Esophagus mucosa (tissue), 1 donor: ENCODE measurements at places on chromosomes 3 and 15.

DNA sequence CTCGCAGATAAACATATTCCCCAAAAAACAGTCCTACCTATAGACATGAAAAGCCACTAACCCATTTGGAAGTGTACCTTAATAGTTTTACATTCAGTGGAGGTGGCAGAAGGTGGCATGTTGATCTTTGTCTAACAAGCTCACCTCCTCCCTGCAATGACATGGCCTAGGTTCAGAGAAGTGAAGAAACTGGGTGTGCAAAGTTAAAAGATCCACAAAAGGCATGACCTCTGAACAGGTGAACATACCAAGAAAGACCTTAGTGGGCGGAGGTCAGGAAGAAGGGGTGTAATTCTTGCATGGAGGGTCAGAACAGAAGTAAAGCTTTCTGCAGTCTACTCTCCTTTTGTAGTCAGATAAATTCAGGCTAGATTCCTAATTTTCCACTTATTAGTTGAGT, 822 bp downstream of the MRPL3 start:
- ATAC-seq: no peak

DNA sequence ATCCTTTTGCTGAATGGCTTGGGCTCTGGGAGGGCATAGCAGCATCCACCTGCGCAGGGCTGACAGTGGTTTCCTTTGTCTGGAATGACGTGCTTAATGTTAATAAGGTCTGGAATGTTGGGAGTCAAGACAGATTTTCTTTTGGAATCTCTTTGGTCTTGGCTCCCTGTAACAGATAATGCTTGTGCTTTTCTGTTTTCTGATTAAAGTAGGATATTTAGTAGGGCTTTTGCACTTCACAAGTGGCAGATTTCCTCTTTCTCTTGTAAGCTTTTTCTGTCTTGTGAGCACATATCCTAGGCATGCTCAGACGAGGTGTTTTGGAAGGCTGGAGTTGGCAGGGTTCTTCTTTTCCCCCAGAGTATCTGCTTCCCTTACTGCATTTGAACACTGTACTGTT, 189.6 kb downstream of the GHSR start:
- ATAC-seq: no peak

- peak; percentile 49 for ATAC-seq
Observed at GRCh38 chr15:69225355-69226022, 65.1 kb downstream of the GLCE start.

DNA sequence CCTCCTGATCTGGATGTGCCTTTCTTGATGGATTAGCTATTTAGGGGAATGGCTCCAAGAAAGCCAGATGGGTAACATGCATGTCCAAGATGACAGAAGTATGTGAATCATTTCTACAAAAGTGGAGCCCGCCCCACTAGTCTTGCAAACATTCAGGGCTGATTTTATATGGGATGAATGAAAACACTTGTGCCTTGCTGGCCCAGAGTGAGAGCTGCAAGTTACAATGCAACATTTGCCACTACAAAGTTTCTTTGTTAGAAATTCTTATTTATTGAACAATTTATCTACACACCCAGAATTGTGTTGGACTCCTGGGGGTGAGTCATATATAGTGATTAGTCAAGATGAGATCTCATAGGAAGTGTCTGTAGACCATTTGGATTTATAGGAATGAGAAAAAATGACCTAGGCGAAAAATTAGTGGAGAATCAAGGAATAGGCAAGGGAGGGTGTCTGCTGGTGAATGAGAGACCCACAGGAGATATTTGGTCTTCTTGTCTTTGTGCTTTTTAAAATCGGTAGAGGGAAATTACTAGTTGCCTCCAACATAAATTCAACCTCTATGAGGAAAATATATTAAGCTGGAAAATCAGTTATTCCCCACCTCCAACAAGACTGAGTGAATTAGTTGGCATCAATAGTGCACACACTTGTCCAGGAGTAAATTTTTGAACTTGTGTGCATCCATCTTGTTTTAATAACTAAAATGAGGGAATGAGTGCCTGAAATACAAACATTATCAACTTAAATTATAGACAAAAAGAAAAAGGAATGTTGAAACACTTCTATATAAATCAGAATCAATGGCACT, 53.5 kb upstream of the DCBLD2 start:
- ATAC-seq: no peak

- ATAC-seq: no peak
Observed at GRCh38 chr15:88847144-88847543, 43.9 kb downstream of the ACAN start.
